GM12878 (cell line): ENCODE measurements at places on chromosomes 6 and 20.

DNA sequence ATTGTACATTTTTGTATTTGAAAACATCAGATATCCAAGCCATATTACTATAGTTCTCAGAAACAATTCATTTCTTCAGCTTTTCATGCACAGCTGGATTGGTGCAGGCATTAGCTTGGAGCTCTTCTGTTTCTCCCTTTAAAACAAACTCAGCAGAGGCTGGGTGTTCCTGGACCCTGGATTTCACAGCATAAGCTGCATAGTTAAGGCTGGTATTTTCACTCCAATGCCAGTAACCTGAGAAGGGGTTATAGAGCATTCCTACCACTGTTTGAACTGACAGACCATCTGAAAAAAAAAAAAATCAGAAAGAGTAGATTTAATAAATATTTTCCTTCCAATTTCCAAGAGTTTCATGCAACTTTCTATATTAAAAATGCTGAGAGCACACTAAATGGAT, 20.1 kb upstream of the FAXC start:
- DNase-seq = no peak

DNA sequence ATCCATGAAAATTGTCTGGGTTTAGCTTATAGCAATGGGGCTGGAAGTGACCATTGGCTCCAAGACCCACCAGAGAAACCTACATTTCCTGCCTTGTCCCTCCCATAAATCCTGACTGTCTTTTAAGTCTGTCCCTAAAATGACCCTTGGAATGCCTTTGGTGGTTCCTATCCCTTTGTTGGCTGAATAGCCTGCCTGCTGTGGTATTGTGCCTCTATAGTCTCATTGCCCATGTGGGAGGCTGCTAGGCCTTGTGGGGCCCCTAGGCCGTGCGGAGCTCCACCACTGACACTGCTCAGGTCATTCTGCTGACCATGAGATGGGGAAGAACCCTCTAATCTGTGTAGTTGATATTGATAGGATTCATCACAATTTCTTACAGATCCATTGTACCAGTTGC, 43.3 kb downstream of the SCP2D1 start:
- DNase-seq = no peak

- DNase-seq = peak; percentile 34
Observed at GRCh38 chr6:137370871-137371633, 123.1 kb downstream of the OLIG3 start.

- DNase-seq = no peak
Observed at GRCh38 chr6:17630511-17631073, 30.5 kb downstream of the FAM8A1 start.

DNA sequence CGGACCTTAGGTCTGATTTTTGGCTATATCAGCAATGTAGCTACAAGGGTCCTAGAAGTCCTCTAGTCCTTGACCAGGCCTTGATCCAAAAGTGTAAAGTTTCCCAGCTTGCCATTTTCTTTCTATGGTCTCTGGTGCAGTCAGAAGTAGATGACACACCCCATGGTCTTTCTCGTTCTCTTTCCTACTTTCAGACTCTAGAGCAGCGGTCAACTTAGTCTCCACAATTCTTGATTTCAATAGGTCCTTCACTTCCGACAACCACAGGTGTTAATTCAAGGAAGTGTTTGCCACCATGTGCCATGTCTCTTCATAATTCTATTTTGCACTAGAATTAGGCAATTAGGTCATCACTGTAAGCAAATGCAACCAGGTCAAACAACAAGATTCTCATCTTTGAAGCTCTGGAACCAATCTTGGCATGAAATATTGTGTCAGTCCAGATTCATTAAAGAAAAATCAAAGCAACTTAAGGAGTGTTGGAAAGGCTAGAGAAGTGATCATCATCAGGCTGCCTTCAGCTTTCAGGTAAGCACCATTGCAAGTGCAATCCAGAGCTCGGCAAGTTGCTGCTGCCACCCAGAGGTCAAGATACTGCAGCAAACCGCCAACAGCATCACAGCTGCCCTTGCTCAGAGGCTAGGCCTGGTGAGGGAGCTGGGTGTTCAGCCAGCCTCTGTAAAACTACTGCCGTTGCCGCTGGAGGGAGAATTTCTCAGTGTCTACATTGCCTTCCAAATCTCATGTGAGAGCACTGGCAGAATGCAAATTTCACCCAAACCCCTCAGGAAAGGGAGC, 5.6 kb upstream of the SYNE1 start:
- DNase-seq = no peak

GRCh38 chr6:42746463-42747391, 824 bp upstream of the TBCC start:
- peak; percentile 68 for DNase-seq

GRCh38 chr6:131819572-131820124, 11.8 kb downstream of the ENPP1 start:
- DNase-seq = no peak

DNA sequence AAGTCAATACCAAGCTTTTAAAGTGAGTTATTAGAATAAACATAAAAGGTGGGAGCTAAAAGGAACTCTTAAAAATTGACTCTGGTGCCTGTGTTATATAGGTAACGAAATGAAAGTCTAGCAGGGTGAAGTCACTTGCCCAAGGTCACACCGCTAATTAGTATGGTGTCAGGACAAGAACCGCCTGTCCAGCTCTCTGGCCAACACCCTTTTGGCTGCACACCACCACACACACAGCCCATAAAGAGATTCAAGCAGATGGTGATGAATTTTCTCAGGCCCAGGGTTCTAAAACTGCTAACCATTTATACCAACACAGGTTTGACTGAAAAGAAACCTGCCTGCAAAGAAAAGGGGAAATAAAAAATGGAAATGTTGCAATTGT, 20.2 kb downstream of the GFOD1 start:
- DNase-seq = no peak

GRCh38 chr6:14533446-14533845, 415.9 kb downstream of the CD83 start:
- no peak for DNase-seq

- DNase-seq = no peak
Observed at GRCh38 chr6:113586413-113587077, 270.6 kb upstream of the MARCKS start.

DNA sequence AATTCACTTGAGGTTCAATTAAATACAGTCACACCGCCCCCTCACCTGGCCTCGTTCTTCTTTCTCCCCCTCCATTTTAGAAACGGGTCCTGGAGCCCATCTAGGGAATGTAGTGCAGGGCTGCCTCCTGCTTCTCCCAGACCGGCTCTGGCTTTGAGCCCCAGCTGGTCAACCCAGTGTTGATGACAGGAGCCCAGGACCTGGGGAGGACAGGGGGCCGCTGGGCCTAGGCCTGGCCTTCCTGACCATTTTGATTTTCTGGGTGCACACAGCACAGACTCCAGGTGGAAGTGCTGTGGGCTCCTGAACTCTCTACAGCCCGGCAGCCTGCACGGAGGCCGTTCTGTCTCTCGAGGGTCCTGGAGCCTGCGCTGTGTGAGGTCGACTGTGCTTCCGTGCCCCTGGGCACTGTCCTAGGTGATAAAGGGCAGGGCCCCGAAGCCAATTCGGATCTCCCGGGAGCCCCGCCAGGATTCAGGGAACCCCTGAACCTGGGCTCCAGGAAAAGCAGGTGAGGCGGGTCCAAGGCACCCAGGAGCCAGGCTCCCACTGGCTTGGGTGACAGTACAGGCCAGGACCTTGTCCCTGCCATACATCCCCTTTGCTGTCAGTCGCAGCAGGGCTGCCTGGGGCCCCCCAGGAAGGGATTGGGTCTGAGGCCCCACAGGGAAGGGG, 23.3 kb downstream of the NPEPL1 start:
- no peak for DNase-seq

DNA sequence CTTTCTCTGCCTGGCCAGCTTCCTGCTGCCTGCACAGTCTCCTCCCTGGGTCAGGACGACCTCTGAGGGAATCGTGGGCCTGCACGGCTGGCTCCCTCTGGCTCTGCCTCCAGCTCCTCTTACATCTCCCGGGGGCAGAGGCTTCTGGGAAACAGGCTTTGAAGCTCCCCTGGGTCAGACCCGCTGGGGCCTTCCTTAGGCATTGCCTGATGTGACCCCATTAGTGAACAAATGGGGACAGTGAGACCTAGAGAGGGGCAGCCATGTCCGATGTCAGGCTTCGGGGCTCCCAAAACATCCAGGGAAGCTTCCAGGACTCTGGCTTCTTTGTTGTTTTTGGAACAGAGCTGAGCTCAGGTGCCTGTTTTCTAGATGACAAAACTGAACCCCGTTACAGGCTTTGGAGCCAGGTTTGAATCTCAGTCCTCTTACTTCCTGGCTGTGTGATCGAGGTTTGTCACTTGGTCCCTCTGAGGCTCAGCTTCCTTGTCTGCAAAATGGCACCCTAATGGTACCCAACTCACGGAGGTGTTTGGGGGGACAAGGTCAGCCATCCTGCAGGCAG, 94.3 kb downstream of the CEBPB start:
- DNase-seq = no peak
